ENCODE measurements at places on chromosomes 16 and 17.

DNA sequence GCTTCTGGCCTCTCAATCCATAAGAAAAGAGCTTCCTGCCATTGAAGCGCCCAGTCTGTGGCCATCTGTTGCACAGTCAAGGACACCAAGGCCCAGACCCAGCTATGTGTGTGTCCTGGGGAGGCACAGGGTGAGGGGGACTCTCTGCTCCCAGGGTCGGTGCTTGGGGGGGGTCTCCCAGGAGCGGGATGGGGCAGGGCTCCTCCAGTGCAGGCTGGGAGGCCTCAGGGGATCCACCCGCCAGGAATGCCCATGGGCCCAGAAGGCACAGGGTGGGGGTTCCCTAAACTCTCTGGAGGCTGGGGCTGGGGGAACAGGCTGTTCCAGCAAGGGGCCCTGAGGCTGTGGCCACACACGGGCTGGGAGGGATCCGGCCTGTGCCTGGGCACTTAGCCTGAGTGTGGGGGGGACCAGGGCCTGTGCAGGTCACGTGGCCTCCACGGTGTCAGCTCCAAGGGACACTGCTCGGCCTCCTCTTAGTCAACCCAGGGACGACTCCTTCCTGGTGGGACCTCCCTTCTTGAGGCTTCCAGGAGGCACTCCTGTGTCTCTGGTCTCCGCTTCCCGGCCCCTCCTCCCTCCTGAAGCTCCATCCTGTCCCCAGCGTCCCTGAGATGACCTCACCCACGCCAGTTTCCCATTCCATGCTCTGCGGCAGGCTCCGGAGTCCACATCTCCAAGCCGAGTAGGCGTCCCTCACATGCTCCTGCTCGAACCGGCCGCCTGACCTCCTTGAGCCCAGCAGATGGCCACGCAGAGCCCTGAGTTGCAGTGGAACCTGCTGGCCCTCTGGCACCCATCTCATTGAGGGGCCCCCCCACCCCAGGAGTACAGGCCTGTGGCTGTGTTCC lies 23.1 kb upstream of the BAHCC1 start:
- DNase-seq = no peak

DNA sequence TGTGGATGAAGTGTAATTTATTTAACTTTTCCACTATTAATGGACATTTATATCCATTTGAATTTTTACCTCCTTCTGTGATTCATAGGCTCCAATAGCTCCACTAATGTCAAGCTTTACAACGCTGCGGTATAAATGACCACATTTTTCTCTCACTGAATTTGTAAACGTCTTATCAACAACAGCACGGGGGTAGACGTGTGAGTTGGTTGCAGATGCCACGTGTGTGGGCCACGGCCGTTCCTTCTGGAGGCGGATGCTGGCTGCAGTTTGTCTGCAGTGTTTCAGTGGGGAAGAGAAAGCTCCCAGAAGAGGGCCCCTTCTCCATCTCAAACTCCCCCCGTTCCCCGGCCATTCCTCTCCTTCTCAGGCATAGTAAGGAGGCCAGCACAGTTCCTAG lies 68.2 kb upstream of the XYLT1 start:
- DNase-seq = no peak

GRCh38 chr17:60615108-60615507 lies 15.1 kb downstream of the PPM1D start:
- no peak for DNase-seq

- no peak for DNase-seq
Observed at GRCh38 chr16:72673118-72673517, 374.8 kb downstream of the ZFHX3 start.

- DNase-seq = no peak
Observed at GRCh38 chr17:63433746-63434591, 12.1 kb downstream of the CYB561 start.

GRCh38 chr17:82632451-82632850 lies 15.8 kb downstream of the WDR45B start:
- DNase-seq = no peak

- DNase-seq = no peak
Observed at GRCh38 chr17:72590882-72591281, 470.1 kb downstream of the SOX9 start.

DNA sequence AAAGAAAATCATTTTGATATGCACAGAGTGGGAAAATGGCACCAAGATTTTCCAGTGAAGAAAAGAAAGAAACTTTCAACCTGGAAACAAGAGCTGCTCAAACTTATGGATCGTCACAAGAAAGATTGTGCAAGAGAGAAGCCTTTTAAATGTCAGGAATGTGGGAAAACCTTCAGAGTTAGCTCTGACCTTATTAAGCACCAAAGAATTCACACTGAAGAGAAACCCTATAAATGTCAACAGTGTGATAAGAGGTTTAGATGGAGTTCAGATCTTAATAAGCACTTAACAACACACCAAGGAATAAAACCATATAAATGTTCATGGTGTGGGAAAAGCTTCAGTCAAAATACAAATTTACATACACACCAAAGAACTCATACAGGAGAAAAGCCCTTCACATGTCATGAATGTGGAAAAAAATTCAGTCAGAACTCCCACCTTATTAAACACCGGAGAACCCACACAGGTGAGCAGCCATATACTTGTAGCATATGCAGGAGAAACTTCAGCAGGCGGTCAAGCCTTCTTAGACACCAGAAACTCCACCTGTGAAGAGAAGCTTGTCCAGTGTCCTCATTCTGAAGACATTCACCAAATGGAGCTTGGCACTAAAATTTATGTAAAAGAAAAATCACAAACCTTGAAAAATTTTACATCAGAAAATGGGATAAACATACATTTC lies 12.2 kb downstream of the ZNF75A start:
- DNase-seq = no peak

All from stimulated activated CD8-positive, alpha-beta memory T cell treated with anti-CD3 and anti-CD28 coated beads, Interleukin-15, amount 100 ng/mL, for 48 hours (primary cell).